LNCaP clone FGC (cell line): ENCODE measurements at places on chromosomes 2 and 18.

GRCh38 chr2:67108231-67108630, 288.9 kb upstream of the ETAA1 start:
- DNase-seq: no peak

DNA sequence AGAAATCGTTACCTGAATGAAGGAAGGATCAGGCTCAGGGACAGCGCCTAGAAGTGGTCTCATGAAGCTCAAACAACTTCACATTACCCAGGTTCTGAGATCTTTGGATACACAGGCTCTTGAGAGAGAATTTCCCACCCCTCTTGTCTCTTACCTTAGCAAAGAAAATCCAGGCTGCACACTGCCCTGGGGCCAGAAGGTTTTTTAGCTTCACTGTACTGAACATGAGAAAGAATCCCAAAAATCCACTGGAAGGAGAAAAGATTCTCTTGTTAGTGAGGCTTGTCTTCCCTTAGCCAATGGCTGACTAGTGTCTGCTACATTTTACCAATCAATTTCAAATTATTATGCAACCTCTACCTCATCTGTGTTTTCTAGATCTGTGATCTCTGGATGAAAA, 101.0 kb upstream of the RIOK3 start:
- no peak for DNase-seq

DNA sequence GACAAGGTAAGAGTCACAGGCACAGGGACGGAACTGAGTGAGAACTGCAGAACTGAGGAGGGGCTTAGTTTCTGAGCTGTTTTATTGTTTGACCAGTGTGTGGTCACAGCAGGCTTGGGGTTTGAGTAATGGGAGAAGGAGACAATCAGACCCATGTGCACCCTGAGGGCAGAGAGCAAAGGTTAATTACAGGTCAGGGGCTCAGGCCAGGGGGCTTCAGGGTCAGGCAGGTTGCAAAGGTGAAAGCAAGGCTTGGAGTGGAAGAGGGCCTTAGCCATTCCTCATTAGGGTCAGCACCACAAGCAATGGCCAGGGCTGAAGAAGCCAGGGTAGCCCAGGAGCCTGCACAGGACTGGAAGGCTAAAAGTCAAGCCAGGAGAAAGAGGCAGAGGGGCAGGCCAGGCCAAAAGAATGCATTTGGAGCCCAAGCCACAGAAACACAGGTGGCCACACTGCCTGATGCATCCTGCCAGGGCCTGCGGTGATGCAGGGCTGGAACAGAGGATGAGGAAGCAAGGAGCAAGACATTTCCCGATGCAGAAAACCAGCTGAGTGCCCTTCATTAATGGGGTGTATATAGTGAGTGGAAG, 209.8 kb upstream of the GYPC start:
- no peak for DNase-seq

- DNase-seq: no peak
These were observed 891.6 kb upstream of the CRIM1 start for GRCh38 chr2:35463805-35464596.

- no peak for DNase-seq
These were observed 114.6 kb downstream of the ZEB2 start for GRCh38 chr2:144405321-144405720.

GRCh38 chr18:76982038-76982437, 150.5 kb downstream of the MBP start:
- no peak for DNase-seq
